GM18507 (cell line): ENCODE measurements at places on chromosomes 16 and 17.

DNA sequence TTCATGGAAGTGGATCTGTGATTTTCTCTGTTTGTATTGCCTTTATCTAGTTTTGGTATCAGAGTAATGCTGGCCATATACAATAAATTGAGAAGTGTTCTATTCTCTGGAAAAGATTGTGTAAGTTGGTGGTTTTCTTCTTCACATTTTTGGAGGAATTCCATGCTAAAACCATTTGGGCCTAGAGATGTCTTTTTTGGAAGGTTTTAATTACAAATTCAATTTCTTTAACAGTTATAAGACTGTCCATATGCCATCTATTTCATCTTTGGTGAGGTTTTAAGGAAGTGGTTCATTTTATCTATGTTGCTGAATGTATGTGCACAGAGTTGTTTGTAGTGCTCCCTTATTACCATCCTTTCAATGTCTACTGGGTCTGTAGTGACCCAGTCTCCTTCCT lies 46.0 kb downstream of the CACNG1 start:
- DNase-seq = no peak

DNA sequence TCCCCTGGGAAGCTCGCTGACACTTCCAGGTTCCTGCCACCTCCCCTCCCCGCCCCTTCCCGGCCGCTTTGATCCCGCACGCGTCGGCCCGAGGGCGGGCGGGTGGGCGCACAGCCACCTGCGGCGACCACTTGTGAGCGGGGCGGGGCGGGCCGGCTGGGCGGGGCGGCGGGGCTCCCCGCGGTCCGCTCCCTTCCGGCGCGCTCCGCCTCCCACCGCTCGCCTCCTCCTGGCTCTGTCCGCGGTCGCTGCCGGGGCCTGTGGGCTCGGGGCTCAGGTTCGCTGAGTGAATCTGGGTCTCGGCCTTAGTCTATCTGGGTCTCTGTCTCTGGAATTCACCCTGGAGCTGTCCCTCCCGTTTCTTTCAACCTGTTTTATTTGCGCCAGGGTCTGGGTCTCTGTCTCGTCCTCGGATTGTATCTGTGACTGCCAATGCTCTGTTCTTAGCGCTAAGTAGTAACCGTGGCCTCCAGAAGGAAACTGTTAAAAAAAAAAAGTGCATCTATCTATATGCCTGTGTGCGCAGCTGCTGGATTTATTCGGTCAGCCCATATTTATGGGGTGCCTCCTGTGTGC lies 2.7 kb upstream of the HES7 start:
- DNase-seq = no peak

DNA sequence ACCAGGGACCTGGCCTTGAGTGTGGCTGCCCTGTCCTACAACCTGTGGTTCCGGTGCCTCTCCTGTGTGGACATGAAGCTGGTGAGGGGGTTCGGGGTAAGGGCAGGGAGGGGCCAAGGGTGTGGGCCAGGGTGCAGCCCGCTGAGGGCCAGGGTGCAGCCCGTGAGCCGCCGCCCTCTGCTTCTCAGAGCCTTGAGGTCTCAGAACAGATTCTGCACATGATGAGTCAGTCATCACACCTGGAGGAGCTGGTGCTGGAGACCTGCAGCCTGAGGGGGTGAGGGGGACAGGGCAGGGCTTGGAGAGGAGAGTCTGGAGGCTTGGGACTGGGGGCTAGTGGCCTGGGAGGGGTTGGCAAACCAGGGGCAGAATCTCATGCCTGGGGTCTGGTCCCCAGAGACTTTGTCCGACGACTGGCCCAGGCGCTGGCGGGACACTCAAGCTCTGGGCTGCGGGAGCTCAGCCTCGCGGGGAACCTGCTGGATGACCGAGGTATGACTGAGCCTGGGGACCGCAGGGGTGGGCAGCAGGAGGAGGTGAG lies 2.2 kb downstream of the CARMIL2 start:
- no peak for DNase-seq

- no peak for DNase-seq
These were observed 163.8 kb upstream of the CACNG5 start for GRCh38 chr17:66671156-66671555.

DNA sequence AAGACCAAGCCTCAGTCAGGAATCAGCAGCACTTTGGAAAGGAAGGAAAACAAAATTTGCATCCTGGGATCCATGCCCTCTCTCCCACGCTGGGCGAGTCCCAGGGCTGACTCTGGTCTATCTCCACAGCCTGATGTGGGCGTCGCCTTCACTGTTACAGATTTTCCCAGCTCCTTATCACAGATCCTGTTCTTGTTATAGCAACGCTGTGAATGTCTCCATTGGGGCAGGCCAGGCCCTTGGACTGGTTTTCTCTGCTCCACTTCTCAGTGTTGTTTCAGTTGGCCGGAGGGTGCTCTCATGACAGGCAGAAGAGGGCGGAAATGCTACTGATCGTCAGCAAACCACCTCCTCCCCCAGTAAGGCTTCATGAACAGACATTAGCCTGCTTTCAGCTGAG lies 127.9 kb upstream of the CDH11 start:
- no peak for DNase-seq

- DNase-seq = no peak
These were observed 622 bp downstream of the TOM1L2 start for GRCh38 chr17:17971431-17972125.

DNA sequence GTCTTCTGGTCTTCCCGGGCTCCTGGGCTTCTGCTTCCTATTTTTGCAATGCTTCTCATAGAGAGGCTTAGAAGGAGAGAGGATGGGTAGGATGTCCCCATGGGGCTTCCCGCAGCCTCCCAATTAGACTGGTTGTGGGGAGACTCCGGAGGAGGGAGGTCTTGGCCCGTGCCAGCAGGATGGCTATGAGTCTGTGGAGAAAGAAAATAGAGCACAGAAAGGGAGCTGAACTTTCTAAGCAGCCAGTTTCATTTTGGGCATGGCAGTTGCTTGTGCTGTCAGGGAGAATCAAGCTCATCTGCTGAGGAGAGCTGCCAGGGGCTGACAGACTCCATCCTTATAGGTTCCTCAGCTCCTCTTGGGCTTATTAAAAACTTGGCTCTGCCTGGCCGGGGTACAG lies 204.0 kb downstream of the SHISA9 start:
- DNase-seq = no peak
